Uterine smooth muscle cell (primary cell): ENCODE measurements at places on chromosomes 16 and 17. TPM values are rescaled to one million over a fixed set of nuclear protein-coding genes. Genes with fewer than 3 reads are reported as not detected.

Gene LCAT
- total RNA-seq, result 4.1 and 7.5 TPM in 2 replicates

Gene KRT33B
- total RNA-seq, result 1.1 and 2.7 TPM in 2 replicates

Gene NUTF2
- 95.5 and 98.3 TPM in 2 replicates for total RNA-seq

Gene DNAAF8
- total RNA-seq, result 0.44 and 1.4 TPM in 2 replicates

Gene TMC5
- total RNA-seq, result not detected in 2 replicates

Gene GALR2
- not detected in 2 replicates for total RNA-seq

Gene KRTAP1-1
- total RNA-seq, result 0.55 and 0.87 TPM in 2 replicates

Gene C17orf67
- total RNA-seq, result 0.87 and 1.1 TPM in 2 replicates

Gene TPSG1
- total RNA-seq, result 0.37 TPM in 1 of 2 replicates, not detected in the other

Gene ZSCAN10
- not detected in 2 replicates for total RNA-seq

Gene SLC38A10
- total RNA-seq, result 66.0 and 117 TPM in 2 replicates

Gene ATP2A3
- total RNA-seq, result 0.44 and 4.9 TPM in 2 replicates

Gene PRR35
- total RNA-seq, result 0.11 TPM in 1 of 2 replicates, not detected in the other

Gene KRTAP3-1
- not detected in 2 replicates for total RNA-seq

Gene CEMP1
- 0.12 TPM in 1 of 2 replicates, not detected in the other for total RNA-seq

Gene NFATC2IP
- 14.1 and 21.6 TPM in 2 replicates for total RNA-seq

Gene ASPA
- total RNA-seq, result 0.62 and 0.77 TPM in 2 replicates

Gene TMEM235
- total RNA-seq, result not detected in 2 replicates

Gene PARD6A
- 2.2 and 4.0 TPM in 2 replicates for total RNA-seq

Gene PRSS22
- total RNA-seq, result 0.12 and 1.5 TPM in 2 replicates

Gene TEFM
- 13.6 and 16.8 TPM in 2 replicates for total RNA-seq

Gene HOXB4
- total RNA-seq, result 1.00 and 1.1 TPM in 2 replicates

Gene RAB40B
- 2.8 and 4.6 TPM in 2 replicates for total RNA-seq

Gene SPNS2
- 0.11 TPM in 1 of 2 replicates, not detected in the other for total RNA-seq

Gene ZNF688
- 8.9 and 10.3 TPM in 2 replicates for total RNA-seq

Gene RDM1
- 0.87 and 1.5 TPM in 2 replicates for total RNA-seq

Gene NUDT21
- 102 and 149 TPM in 2 replicates for total RNA-seq

Gene HID1
- 0.44 and 0.75 TPM in 2 replicates for total RNA-seq

Gene LRRC75A
- total RNA-seq, result 3.3 and 4.7 TPM in 2 replicates

Gene SLC43A2
- 2.1 and 2.9 TPM in 2 replicates for total RNA-seq

Gene ALDOC
- total RNA-seq, result 56.9 and 110 TPM in 2 replicates

Gene ABCA10
- 0.44 and 1.00 TPM in 2 replicates for total RNA-seq

Gene LDHD
- 0.44 and 2.1 TPM in 2 replicates for total RNA-seq

Gene HP
- total RNA-seq, result 0.11 TPM in 1 of 2 replicates, not detected in the other
